ENCODE measurements at places on chromosomes 6 and 20. TPM values are rescaled to one million over a fixed set of nuclear protein-coding genes. Genes with fewer than 3 reads are reported as not detected.

DNA sequence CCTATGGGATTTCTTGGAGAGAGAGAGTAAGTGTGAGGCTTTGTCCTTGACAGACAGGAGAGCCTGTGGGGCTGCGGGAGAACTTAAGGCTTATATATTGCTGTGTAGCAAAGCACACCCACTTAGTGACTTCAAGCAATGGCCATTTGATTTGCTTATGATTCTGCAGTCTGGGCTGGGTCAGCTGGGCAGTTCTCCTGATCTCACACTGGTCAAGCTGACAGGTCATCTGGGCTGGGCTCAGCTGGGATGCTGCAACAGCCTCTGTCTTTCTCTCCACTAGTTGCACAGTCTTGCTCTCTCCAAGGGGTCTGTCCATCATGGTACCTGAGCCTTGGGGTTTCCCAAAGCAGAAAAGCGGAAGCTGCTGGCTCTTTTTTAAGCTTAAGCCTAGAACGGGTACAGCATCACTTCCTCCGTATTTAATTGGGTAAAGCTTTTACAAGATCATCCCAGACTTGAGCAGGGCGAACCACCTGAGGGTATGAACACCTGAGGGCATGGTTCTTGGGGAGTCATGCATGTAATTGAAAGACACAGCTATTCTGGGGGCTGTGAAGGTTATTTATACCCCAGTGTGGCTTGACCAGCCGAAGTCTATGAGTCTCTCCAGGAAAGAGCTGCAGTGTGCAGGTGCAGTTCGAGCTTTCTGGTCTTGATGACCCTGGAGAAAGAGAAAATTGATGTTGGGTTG, 13.3 kb upstream of the GGTLC1 start:
- peaks cover 50% of the 10 kb centered on the region for H3K27me3 ChIP-seq
- H3K36me3 ChIP-seq = no peaks in the 10 kb centered on the region
- no peak overlapping the region for H3K4me3 ChIP-seq
- peaks cover 5% of the 10 kb centered on the region for H3K4me1 ChIP-seq
- H3K27ac ChIP-seq = no peak overlapping the region

The CDH4 gene
- total RNA-seq = 8.3 TPM

The HCK gene
- total RNA-seq = not detected

The CST2 gene
- 2.6 TPM for total RNA-seq

DNA sequence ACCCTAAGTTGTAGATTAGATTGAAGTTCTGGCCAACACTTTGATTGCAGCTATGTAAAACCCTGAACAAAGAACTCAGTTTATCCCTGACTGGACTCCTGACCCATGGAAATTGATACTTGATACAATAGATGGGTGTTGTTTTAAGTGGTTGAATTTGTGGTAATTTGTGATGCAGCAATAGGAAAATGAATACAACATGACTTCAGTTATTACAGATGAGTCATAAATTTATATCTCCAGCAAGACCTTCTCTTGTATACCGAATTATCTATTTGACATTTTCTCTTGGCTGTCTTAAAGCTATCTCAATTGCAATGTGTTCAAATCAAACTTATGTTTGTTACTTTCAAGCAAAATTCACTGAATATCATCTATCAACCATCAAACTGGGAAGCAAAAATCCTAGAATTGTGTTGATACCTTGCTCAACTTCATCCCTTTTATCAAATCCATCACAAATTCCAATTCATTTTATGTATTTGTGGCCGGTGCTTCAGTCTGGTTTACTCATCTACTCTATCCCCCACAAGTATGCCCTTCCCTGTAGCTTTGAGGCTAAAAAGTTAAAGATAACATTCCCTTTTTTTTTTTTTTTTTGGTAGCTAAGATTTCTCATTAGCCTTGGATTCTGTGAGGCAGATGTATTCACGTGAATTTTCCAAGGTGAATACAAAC, 129.4 kb upstream of the CENPW start:
- no peak overlapping the region for H3K4me3 ChIP-seq
- H3K27ac ChIP-seq = no peak overlapping the region
- H3K27me3 ChIP-seq = no peaks in the 10 kb centered on the region
- peaks cover 4% of the 10 kb centered on the region for H3K36me3 ChIP-seq

- no peaks in the 10 kb centered on the region for H3K36me3 ChIP-seq
- no peak overlapping the region for H3K27ac ChIP-seq
- no peaks in the 10 kb centered on the region for H3K27me3 ChIP-seq
- DNase-seq = no peak
Measured at GRCh38 chr6:167653561-167653960, 173.2 kb upstream of the AFDN start.

All from type B pancreatic cell (in vitro differentiated cells).